ENCODE measurements at places on chromosomes 12 and 14.

GRCh38 chr14:37593511-37594237 lies 1.4 kb downstream of the FOXA1 start:
- DNase-seq: no peak

GRCh38 chr14:68890173-68890931 lies 88.8 kb downstream of the ACTN1 start:
- no peak for DNase-seq

- no peak for DNase-seq
These were observed 52.0 kb downstream of the ETV6 start for GRCh38 chr12:11701433-11701832.

DNA sequence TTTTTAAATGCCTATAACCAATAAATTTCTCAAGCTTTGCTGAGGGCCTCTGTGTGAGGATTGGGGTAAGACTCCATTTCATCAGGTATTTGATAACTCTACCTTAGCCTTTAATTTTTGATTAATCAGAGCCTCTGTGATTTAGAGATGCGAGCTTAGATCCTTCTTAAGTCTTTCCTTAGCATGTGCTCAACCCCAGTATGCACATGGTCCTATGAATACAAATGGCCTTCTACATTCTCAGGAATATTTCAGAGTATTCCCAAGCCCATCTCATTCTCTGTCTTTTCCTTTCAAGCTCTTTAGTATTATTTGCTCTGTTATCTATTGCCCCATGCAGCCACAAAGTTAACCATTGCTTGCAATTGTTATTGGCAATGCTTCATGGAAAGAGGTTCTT lies 1407.7 kb downstream of the LRFN5 start:
- DNase-seq: no peak

GRCh38 chr12:16606201-16606849 lies 363 bp upstream of the LMO3 start:
- DNase-seq: no peak

GRCh38 chr12:3417937-3418462 lies 73.0 kb upstream of the PRMT8 start:
- DNase-seq: no peak

- no peak for DNase-seq
These were observed 394.9 kb downstream of the RAD51B start for GRCh38 chr14:68214431-68214830.

DNA sequence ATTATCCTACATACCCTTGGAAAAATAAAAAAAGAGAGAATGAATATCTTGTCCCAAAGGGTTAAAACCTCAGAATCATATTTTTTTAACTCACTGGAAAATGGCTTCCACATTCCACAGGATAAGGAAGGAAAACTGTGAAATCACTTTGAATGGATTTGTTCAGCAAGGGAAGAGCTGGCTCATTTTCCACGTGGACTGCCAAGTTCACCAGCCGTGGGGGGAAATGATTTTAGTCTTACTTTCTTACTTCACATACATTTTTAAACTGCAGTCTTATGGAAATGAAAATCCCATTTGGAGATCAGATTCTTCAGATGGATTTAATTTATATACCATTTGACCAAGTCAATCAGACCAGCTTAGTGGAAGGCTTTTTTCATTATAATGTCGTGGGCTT lies 29.9 kb upstream of the AEBP2 start:
- no peak for DNase-seq

DNA sequence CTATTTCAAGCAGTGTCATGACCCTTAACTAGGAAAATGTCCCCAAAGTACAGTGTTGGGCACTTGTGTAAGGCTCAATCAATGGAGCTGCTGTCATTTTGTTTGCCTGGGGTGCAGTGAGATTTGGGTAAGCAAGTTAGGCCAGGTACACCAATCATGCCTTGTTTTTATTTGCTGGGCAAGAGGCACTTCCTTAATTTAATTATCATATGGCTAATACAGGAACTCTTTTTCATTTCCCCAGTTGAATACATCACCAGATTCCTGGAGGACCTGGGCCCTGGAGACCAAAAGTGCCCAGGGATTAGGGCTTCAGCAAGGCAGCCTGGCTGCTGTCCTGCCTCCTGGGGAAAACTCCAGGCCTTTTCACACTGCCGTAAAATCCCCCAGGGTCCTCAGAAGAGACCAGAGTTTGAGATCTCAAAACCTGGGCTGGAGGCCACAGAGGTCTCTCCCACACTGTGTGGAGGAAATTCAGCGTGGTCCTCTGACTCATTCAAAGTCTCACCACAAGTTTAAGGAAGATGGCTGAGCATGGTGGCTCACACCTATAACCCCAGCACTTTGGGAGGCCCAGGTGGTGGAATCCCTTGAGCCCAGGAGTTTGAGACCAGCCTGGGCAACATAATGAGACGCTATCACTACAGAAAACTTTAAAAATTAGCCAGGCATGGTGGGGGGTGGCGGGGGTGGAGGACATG lies 28.4 kb upstream of the FOXN3 start:
- peak; percentile 22 for DNase-seq

GRCh38 chr14:50762931-50763300 lies 68.0 kb downstream of the NIN start:
- no peak for DNase-seq

DNA sequence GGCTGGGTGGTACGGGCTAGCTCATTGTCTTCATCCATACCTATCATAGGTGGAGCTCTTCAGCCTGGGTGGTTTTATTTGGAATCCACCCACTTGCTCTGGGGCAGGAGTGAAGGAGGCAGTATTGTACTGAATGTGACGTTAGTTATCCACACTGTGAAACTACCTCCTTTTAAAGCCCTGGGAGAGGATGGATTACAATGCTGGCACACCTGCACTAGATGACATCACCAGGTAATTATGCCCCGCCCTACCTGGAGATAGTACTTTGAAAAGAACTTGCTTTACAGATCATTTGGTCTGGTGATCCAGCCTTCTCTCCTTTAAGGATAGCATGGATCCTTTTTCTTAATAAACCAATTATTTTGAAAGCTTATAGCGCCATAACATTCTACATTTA lies 78.0 kb downstream of the B4GALNT3 start:
- DNase-seq: no peak

GRCh38 chr12:51721282-51721940 lies 127.1 kb downstream of the FIGNL2 start:
- peak; percentile 4 for DNase-seq

GRCh38 chr12:101074940-101075680 lies 134.9 kb downstream of the SLC5A8 start:
- no peak for DNase-seq

GRCh38 chr12:2443776-2444175 lies 351.0 kb upstream of the FKBP4 start:
- DNase-seq: no peak

DNA sequence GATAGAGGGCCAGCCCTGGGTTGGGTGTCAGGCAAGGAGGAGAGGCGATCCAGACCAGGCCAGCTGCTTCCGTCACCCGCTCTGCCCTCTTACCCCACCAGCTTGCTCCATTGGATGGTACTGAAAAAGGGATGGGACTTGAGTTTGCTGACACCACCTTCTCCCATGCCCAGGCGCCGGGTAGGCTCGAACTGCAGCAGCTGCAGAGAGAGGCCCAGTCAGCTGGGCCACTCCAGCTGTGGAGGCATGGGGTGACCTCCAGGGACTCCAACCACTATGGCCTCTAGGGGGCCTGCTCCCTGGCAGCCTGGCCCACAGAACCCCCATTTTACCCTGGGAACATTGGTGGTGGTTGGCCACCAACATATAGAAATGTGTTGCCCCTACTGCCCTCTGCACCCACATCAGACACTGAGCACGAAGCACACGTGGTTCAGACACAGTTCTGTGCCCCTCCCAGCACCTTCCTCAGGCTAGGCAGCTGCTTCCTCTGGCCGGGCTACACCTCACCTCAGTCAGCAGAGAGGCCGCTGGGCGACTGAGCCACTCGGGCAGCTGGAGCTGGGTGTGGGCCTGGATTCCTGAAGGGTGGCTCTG lies 16.0 kb downstream of the RPS6KL1 start:
- no peak for DNase-seq

DNA sequence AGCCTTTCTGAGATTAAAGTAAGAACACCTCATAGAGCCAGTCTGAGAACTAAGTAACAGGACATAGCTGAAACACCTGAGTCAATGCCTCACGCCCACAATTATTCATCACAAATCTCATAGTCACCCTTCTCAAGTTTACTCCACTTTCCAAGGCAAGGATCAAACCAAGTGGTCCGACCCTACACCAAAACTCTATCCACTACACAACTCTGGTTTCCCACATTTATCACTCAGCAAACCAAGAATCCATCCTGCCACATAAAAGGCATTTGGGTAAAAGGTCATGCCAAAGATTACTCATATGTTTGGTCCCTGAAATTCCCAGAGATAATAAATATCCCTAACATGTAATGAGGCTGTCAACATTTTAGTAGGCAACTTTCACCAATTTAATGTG lies 144.1 kb downstream of the RPAP3 start:
- DNase-seq: no peak

DNA sequence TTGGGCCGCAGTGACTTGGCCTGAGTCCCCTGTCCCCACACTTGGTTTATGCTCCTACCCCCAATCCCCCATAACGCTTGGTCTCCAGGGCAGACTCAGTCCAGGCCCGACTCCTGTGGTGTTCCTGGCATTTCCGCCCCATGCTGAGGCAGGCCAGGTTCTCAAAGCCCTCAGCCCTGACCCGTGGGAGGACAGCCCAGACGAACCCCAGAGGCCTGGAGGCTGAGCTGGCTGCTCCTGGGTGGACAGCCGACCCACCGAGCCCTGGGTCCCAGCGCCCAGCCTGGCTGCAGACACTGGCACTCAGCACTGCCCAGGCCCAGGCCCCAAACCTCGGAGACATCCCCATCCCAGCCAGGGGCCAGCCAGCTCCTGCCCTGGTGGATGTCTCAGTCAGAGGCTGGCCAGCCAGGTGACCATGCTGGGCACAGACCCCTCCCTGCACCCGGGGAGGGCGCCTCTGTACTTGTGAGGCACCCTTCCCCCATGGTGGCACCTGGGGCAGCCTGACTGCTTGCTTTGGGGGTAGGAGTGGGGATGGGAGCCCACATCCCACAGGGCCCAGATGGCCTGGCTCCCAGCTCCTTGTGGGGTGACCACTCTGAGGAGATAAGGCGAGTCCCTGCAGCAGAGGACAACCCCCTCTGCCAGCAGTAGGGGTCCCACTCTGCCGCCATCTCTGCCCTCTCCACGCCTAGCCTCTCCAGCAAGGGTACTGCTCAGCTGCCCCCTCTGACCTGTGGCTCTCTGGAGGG lies 1.4 kb downstream of the PLD4 start:
- no peak for DNase-seq

DNA sequence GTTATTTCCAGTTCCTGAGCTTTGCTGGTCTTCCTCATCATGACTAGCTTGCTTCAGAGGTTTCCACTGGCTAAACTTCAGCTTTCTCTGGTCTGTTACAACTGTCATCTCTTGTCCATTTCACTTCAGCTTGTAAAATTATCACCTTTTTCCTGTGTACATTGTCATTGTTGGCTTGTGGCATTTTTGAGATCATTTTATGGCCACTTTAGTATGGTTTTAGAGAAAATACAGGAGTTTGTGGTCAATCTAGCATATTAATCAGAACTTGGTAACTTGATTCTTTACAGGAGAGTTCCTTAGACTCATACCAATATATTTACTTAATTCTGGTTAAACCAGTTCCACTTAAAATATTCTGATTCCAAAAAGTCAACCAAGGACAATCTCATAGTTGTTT lies 235.9 kb upstream of the KITLG start:
- DNase-seq: no peak

- DNase-seq: no peak
These were observed 1349.1 kb downstream of the TMEM121 start for GRCh38 chr14:106875503-106875902.

DNA sequence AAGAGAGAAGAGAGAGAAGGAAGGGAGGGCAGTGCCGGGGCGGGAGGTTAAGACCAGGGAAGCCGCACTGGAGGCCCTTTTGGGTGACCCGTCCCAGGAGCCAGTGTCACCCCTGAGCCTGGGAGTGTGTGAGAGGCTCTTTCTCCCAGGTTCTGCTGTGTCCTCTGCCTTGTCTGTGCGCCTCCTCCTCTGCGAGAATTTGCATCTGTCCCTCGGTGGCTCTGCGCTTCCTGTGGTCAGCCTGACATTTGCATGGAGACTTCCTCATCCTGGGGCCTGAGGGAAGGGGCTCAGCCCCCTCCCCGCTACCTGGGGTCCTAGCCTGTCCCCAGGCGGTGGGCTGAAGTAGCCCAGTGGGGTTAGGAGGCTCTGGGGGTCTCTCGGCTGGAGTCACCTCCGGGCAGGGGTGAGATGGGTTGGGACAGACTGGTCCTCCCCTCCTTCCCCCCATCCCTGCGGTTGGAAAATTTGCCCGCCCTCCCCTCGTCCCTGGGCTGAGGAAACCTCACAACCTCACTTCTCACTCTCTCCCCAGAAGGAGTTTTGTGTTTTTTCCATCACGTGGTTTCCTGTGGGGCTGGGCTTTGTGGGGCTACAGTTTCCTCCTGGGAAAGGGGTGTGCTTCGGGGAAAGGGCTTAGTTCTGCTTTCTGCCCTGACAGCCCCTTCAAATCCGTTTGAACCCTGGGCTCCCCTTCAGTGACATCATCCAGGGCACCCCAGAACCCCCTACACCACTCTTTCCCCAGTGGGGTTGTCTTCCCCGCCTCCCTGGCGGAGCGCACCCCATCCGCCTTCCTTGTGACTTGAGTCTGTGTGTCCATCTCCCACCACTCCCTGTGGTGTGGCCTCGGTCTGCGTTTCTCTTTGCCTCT lies 2.5 kb downstream of the PTPN6 start:
- peak; percentile 80 for DNase-seq

DNA sequence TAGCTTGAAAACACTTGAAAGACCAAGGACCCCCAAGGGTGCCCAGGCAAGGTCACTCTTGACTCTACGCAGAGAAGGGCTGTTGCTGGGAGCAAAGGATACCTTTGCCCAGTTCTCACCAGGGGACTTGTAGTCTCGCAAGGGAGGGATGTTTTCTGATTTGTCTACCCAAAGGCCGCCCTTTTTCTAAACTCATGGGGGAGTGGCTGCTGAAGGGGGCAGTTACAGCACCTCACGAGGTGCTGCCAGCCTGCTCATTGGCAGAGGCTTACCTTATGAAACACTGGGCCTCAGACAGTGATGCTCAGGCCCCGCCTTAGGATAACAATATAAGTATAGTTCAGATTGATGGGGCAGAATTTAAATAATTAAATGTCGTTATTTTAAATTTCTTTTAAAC lies 107.0 kb downstream of the ETV6 start:
- DNase-seq: no peak

DNA sequence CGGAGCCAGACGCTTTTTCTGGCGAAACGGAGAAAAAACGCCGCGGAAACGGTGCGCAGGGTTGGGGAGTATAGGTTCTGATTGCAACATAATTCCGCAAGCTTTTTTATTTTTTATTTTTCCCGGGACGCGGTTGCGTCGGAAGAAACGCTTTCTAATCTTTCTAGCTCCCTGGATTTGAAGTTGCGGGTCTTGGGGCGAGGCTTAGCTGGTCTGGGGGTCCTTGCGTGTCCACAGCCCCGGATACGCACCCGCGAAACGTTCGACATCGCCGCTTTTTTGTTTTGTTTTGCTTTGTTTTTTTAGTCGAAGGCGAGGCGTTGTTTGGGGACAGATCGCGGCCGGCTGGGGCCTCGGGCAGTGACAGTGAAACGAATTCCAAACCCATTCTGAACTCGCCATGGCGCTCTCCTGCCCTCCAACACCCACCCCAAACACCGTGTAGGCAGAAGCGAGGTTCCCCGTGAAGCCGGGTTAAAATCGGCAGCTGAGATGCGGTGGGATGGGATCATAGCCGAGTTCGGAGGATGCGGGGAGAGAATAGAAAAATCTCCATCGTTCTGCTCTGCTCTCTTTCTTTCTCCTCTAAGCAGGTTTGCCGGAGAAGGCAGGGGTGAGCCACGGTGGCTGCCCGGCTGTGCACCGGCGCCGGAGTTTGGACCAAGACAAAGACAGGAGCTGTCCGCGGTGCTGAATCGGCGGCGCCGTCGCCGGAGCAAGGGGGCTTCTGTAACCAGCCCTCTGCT lies 8.1 kb upstream of the LHX5 start:
- DNase-seq: no peak
